GM04503 (cell line): ENCODE measurements at places on chromosomes 5 and 9.

DNA sequence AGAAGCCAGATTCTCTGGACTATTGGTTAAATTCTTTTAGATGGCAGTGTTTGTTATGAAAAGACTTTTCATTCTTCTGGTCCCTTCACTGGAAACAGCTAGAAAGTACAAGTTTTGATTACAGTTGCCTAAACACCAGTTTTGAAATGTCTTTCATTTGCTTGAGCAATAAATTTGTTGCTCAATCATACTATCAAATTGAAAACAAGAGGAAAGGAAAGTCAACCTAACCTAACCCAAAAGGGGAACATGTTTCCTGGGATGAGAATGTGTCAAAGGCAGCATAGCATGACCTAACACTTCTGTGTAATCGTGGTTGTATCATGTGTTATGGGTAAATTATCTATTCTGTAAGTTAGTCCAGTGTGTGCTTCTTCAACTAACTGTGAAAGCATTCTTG is 213.2 kb downstream of the TMC1 start:
- DNase-seq: no peak

GRCh38 chr9:130244548-130245165 is 20.9 kb upstream of the HMCN2 start:
- no peak for DNase-seq

DNA sequence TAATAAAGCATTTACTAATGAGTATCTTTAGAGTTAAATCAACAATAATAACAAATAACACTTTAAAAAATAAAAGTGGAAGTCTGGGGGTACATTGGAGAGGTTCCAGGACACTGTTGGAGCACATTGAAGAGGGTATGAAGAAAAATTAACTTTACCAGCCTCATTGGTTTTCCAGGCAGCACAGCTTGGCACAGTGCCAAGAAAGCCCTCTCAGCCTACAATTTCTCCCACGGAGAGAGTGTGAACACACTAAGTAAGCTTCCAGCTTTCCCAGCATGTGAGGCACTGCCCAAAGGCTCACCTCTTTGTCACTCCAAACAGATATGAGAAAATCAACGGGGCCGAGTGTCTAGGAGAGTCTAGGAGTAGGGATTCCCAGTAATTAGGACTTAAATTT is 1912.8 kb upstream of the NUDT12 start:
- no peak for DNase-seq

- DNase-seq: no peak
Measured at GRCh38 chr5:102222772-102223171, 73.3 kb downstream of the SLCO4C1 start.
